NCI-H1436 treated with DMSO at 0.1 percent for 48 hours (cell line): ENCODE measurements at places on chromosomes 1 and 21.

DNA sequence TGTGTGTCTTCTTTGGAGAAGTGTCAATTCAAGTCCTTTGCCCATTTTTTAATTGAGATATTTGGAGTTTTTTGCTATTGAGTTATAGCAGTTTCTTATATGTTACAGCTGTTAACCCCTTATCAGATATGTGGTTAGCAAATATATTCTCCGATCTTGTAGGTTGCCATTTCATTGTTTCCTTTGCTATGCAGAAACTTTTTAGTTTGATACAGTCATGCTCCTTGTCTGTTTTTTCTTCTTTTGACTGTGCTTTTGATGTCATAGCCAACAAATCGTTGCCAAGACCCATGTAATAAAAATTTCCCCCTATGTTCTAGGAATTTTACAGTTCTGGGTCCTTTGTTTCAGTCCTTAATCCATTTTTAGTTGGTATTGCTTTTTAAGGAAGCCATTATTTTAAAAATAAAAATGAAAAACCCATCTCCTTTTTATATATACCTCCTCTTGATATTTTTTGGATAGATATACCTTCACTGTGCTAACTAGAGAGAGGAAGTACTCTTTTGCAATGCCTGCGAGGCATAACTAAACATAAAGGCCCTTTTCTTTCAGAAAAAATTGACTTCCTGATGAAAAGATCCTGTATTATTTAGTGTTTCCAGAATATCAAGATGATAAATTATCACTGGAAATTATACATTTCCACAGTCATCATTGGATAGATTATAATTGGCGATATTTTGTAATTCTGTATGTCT lies 127.8 kb downstream of the HS2ST1 start:
- no peak for DNase-seq

GRCh38 chr1:21114431-21114830 lies 62.3 kb downstream of the EIF4G3 start:
- DNase-seq: no peak

- no peak for DNase-seq
These were observed 8.1 kb downstream of the MYOM3 start for GRCh38 chr1:24103879-24104278.

DNA sequence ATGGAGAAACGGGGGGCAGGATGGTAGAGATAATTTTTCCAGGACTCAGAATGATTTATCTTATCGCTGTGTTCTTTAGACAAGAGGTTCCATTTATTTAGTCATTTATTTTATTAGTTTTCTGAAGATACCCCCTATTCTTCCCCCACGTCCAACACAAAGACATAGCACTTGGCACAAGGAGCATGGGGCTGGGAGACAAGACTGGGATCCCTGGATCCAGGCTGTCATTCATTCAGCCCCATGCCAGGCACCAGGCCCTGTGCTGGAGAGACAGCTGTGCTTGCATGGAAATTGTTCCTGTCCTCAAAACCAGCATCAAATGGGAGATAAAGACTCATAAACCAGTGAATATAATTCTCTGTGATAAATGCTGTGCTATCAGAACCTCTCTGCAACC lies 27.1 kb upstream of the PLXNA2 start:
- DNase-seq: no peak

- DNase-seq: no peak
These were observed 205.7 kb downstream of the TOMM20 start for GRCh38 chr1:234922987-234923386.

DNA sequence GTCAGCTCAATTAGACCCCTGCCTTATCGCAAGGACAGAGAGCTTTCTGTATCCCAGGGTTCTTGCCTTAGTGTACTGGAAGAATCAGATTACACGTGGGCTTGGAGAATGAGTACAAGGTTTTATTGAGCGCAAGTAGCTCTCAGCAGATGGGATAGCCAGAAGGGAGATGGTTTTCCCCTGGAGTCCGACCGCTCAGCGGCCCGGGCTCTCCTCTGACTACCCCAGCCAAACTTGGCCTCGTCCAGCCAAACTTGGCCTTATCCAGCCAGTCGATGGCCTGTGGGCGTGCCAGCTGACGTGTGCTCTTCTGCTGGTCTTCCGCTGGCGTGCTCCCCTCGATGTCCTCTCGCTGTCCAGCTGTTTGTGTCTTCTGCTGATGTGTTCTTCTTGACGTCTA lies 136.9 kb downstream of the SYT14 start:
- DNase-seq: no peak

DNA sequence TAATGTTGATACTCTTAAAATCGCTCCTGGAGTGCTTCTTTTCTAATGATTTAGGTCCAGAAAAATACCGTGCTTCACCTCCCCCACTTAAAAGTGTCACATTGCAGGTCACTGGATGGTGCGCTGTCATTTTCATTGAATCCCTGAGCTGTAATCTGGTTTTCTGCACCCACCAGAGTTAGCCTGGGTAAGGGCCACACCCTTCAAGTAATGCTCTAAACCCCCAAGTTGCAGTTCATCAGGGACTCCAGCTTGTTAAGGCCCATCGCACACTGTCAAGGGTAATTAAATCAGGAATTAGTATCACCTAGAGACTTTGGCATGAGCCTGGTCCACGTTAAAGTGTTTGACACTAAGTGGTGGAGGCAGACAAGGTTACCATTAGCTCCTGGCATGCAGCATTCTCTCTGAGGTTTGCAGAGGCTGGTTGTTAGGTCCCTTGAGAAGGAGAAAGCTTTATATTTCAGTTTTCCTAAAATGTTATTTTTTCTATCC lies 34.0 kb downstream of the ASTN1 start:
- DNase-seq: no peak

GRCh38 chr21:45487161-45487806 lies 55.0 kb downstream of the SLC19A1 start:
- DNase-seq: no peak

DNA sequence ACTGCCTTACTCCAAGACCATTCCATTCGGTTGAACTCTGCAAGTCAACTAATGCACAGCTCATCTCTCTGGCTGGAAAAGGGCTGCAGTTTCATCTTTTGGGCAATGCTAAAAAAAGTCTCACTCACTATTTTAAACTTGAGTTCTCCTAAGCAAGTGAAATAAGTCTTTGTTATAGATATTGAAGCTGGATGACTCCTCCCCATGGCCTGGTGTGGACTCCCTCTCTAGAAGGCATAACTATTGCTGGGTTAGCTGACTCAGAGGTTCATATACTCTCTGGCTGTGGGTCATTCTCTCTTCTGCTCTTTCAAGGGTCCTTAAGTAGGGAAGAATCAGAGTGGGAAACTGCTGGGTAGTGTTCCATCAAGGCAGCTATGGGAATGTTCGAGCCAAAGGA lies 88.0 kb downstream of the XCL2 start:
- no peak for DNase-seq

- DNase-seq: peak; percentile 99
These were observed at the start of gene COQ8A for GRCh38 chr1:226940029-226940805. TSS of gene COQ8A (plus strand) at chr1:226940294. CDS start at chr1:226961386, 21,092 bp downstream.

- DNase-seq: no peak
These were observed 2.2 kb upstream of the CBR3 start for GRCh38 chr21:36132696-36133095.

GRCh38 chr1:1167841-1168450 lies 5.7 kb upstream of the TTLL10 start:
- no peak for DNase-seq

- no peak for DNase-seq
These were observed 558.1 kb downstream of the AGBL4 start for GRCh38 chr1:49465486-49466185.

- DNase-seq: no peak
These were observed 229.7 kb upstream of the IRF2BP2 start for GRCh38 chr1:234839663-234840062.

DNA sequence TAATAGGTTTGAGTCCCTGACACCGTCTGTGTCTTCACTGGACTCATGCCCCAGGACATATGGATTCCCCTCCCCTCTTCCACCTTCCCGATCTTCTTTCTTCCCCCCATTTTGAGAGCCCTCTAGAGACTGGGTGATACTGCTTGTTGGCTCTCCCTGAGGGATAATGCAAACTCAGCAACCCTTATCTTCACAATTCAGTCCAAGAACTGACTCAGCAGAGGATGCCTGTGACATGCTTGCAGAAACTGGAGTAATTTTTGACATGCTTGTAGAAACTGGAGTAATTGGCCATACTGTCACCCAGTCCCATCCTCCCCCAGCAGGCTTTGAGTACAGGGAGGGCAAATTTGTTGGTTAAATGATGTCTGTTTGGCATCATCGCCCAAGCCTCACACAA lies 127.6 kb upstream of the CTTNBP2NL start:
- DNase-seq: no peak

- DNase-seq: no peak
These were observed 93.4 kb downstream of the TGFBR3 start for GRCh38 chr1:91792489-91793071.

- DNase-seq: no peak
These were observed 14.5 kb downstream of the PAX7 start for GRCh38 chr1:18644973-18645746.

- no peak for DNase-seq
These were observed 122.9 kb downstream of the GLUL start for GRCh38 chr1:182268669-182269068.

DNA sequence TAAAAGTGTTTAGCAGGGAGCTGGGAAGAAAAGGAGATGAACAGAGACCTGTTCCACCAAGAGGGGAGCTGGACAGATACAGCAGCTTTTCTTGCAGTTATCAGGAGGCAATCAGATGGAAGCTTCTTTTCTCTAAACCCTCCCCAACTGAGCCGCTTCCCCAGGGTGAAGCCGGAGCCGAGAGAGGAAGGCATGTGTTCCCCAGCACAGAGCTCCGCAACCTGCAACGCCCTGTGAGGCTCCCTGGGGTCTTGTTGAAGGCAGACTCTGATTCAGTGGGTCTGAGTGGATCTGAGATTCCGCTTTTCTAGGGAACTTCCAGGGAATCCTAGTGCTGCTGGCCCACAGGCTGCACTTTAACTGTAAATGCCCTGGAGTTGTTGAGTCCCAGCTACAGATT lies 139.1 kb upstream of the COA6 start:
- DNase-seq: no peak

DNA sequence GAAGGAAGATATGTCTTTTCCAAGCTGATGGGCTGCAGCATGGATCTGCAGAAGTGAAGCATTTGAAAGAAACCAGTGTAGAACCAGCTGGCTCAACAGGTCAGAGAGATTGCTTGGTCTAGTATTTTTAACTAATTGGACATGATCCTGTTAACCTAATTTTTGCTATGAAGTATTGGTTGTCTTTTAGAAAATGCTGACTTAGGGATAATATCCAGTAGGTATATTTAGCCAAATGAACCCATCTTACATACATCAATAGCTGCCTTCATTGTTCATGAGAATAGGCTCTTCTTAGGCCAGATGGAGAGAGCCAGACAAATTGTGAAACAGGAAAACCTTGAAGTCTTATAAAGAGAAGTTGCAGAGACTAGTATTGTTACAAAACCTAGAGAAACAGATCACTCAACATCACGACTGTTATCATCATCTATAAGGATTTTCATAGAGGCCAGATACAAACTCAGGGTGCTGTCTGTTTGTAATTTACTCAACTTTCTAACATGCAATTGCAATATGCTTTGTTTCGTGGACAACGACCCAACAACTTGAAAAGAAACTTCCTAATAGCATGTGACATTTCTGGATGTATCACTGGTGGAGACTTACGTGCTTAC lies 148.2 kb downstream of the DISC1 start:
- DNase-seq: no peak

GRCh38 chr1:31615939-31616338 lies 1.6 kb upstream of the HCRTR1 start:
- DNase-seq: no peak

GRCh38 chr1:11898086-11898785 lies 28.0 kb downstream of the KIAA2013 start:
- DNase-seq: no peak

- no peak for DNase-seq
These were observed 2.5 kb downstream of the MRPL9 start for GRCh38 chr1:151760597-151761385.

GRCh38 chr1:178986204-178986603 lies 39.5 kb upstream of the FAM20B start:
- DNase-seq: no peak

DNA sequence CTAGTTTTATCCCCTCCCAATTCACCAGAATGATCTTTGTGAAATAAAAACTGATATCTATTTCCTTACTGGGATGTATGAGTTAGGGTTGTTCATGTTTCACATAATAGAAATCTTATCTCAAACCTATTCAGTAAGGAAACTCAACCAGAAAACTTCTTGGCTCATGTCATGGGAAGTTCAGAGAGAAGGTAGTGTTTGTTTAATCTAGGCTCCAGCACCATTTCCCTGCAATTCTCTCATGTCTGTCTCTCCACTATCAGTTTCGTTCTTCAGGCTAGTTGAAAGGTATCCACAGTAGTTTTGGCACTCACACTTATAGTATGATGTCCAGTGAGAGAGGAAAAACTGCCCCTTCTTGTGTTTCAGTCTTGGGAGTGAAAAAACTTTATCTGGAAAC lies 34.6 kb upstream of the UHMK1 start:
- no peak for DNase-seq

DNA sequence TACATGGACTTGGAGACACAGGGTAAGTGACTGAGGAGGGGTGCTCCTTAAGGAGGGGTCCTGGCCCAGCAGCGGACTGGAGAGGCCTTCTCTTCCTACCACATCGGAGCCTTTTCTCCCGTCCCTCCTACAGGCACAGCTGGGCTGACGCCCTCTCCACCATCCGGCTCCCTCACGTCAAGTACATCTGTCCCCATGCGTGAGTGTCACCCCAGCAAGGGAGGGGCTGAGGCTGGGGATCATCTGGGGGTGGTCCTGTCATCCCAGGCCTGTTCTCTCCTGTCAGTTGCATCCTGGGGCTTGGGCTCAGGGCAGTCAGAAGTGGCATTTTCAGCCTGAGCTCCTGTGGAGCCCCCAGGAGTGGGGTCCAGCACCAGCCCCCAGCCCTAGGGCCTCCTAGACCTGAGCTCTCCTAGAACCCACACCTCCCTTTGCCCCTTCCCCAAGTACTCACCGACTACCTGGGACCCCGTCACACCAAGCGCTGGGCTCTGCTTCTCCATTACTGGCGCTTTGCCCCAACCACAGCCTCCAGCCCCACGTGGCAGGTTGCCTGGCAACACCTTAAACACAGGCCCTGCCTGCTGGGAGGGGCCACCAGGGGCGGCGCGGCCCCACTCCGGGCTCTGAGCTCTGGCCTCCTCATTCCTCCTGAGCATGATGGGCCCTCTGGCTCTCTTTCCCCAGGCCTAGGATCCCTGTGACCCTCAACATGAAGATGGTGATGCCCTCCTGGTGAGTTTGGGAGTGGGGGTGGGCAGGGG lies 2.3 kb downstream of the LYPLA2 start:
- no peak for DNase-seq

GRCh38 chr1:96727860-96728259 lies 6.3 kb downstream of the PTBP2 start:
- no peak for DNase-seq

DNA sequence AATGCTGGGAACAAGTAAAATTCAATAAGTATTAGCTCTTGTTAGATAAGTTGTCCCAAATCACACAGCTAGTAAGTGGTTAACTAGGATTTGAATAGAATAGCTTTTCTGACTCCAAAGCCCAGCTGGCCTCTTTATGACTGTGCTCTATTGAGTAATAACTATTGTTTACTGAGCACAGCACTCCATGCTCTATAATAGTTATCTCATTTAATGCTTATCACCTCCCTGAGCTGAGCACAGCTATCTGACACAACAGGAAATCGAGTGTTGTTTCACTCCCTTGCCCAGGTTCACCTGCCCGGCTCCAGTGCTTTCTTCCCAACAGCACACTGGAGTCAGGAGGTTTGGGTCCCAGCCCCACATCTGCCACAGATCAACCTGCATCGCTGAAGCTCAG lies 38.8 kb upstream of the STMN1 start:
- no peak for DNase-seq
